WTC11 (cell line): ENCODE measurements at places on chromosomes 3 and 15. TPM values are rescaled to one million over a fixed set of nuclear protein-coding genes. Genes with fewer than 3 reads are reported as not detected.

DNA sequence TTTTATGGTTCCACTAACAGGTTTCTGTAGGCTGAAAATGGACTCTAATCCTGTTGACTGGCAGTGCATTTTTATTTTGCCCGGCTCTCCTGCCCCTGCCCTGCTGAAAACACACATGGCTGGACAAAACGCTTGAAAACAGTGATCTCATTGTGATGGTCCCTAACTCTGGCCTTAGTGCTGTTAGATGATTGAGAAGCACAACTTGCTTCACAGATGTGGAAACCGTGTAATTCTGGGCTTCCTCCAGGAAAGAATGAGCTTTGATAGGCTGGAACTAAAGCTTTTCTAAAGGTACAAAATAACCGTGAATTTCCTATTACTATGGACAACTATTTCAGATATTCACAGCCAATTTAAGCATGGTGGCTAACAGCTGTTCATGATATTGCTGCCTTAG, 121.4 kb downstream of the VGLL3 start:
- no peak for DNase-seq

DNA sequence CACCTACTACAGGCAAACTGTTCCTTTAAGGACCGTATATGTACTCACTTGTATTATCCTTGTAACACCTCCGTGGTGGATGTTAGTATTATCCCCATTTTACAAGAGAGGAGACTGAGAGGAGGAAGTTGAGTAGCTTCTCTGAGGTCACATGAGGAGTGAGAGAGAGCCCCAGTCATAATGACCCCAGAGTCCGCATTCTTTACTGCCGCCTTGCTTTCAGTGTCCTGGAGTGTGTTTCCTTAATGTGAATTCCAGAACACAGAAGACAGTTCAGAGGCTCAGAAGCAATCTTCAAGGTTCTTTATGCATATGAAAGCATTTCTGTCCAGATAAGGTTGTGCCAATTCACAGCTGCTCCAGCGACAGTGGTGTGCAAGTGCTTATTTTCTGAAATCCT, 199.2 kb downstream of the CACNA2D3 start:
- DNase-seq, result no peak

SIDT1 gene
- 0.21 to 0.23 TPM (median 0.22 TPM) in 3 replicates for total RNA-seq

GRCh38 chr3:157649511-157649910, 146.3 kb upstream of the VEPH1 start:
- no peak for DNase-seq
